Suppressor macrophage treated with lipopolysaccharide for 1 hour (primary cell): ENCODE measurements at places on chromosomes 5 and 9.

DNA sequence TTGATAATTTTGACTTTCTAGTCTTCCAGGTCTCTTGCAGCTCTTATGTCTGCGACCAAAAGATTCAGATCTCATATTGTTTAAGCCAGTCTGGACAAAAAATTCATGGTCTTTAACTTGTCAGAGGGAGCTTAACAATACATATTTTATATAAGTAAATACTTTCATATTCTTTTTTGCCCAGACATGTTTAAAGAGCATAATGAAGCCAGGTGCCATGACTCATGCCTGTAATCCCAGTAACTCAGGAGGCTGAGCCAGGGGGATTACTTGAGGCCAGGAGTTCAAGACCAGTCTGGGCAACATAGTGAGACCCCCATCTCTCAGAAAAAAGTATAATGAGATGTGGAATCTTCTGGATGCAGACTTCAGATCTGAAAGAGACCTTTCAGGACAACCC, 69.8 kb downstream of the JMY start:
- DNase-seq = no peak

DNA sequence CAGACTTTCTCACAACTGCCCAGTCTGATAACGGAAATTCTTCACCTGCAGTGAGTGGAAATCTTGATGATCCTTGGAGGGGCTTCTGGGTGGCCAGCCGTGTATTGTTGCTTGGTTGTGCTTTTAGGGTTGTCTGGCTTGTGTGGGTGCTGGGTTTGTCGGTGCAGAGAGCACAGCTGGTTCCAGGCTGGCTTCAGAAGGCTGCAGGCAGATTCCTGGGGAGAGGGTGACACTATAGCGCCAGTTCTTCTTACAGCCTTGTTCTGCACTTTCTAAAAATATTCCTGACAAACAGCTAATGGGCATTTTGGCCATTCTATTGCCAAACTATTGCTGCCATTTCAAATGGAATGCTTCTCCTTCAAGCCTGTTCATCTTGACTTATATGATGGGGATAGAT, 99.3 kb downstream of the PDZD2 start:
- DNase-seq = no peak

DNA sequence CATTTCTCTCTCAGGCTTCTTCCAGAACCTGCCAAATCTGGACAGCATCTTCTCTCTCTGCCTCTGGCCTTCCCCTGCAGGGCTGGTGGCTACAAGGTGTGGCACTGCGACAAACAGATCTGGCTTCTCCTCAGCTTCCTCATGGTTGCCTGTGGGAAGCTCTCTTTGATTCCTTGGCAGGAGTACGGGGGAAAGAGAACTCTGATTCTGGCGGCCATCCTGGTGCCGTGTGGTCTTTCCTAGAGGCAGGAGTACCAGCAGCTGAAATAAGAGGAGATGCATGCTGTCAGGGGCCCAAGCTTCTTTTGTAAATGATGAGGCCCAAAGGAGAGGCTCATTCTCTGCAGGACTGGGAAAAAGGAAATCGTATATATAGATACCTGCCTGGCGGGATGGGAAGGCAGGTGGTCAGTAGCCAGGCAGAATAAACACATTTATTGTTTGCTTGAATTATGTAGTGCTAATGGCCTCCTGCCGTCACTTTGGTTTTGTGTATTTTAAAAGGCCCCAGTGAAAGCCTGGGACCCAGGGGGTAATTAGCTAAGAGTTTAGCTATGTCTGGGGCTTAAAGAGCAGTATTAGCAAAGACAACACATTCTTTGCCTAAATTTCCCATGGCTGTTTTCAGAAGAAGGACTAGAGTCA, at the start of gene CER1:
TSS of gene CER1 (minus strand) at position 343 of the 645 bp plus-strand sequence. CDS start at position 282, 61 bp downstream.
- DNase-seq = no peak

DNA sequence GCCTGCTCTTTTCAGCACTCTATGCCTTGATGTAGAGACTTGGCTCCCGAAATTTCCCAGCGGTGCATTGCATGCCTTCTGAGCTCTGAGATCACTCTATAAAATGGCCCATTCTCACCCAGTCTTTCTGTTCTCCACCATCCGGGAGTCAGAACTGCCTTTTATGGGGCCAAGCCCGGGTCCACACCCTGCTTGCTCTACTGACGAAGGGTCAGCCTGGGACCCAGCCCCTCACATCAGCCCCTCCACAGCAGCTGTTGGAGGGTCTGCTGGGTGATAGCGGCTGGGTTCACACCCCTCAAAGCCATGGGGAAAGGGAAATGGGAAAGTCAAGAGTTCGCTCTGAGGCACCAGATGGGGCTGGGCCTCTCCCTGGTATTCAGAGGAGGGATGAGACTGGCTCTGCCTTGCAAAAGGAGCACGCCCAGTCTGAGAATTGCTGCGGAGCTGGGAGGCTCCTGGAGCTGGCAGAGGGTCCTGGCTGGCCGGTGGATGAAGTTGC, 66.0 kb upstream of the ORM1 start:
- no peak for DNase-seq

GRCh38 chr5:32160228-32160627, 13.9 kb downstream of the GOLPH3 start:
- DNase-seq = no peak

GRCh38 chr5:166722939-166723338, 1568.5 kb upstream of the WWC1 start:
- DNase-seq = no peak

- no peak for DNase-seq
Measured at GRCh38 chr9:108103046-108103693, 613.6 kb upstream of the KLF4 start.

- no peak for DNase-seq
Measured at GRCh38 chr5:107652839-107653607, 17.7 kb downstream of the EFNA5 start.

GRCh38 chr9:12771891-12772290, 2.9 kb upstream of the LURAP1L start:
- no peak for DNase-seq
